Activated naive CD4-positive, alpha-beta T cell treated with anti-CD3 and anti-CD28 coated beads, Interleukin-2, amount 10 ng/mL, durations not matched to agents 5 hours and 36 hours (primary cell): ENCODE measurements at places on chromosomes 4 and X. TPM values are rescaled to one million over a fixed set of nuclear protein-coding genes. Genes with fewer than 3 reads are reported as not detected.

The RAB41 gene
- not detected for total RNA-seq

The EVC gene
- 0.34 TPM for total RNA-seq

The MAP9 gene
- total RNA-seq, result 2.3 TPM

The FAM184B gene
- not detected for total RNA-seq

The GRID2 gene
- total RNA-seq, result not detected

The CCDC149 gene
- total RNA-seq, result not detected

The CFAP47 gene
- total RNA-seq, result not detected

The HCFC1 gene
- 94.5 TPM for total RNA-seq

The FRMPD3 gene
- not detected for total RNA-seq

The ODAM gene
- not detected for total RNA-seq

The S100P gene
- 9.9 TPM for total RNA-seq

The NAP1L3 gene
- total RNA-seq, result 1.0 TPM

The PAK3 gene
- 0.12 TPM for total RNA-seq

The PRPS2 gene
- total RNA-seq, result 76.8 TPM

The SUPT20HL1 gene
- not detected for total RNA-seq

The RHOXF2 gene
- total RNA-seq, result not detected

The GYG2 gene
- not detected for total RNA-seq

The CYSLTR1 gene
- total RNA-seq, result 40.4 TPM

The GBA3 gene
- not detected for total RNA-seq

The IBSP gene
- not detected for total RNA-seq

The GPR82 gene
- not detected for total RNA-seq

The TEX13B gene
- not detected for total RNA-seq

The CLDN22 gene
- not detected for total RNA-seq

The ARMCX4 gene
- total RNA-seq, result 2.3 TPM

The BEX5 gene
- total RNA-seq, result 4.6 TPM

The JCHAIN gene
- total RNA-seq, result 0.99 TPM

The SHROOM4 gene
- total RNA-seq, result not detected

The PNMA6A gene
- 0.89 TPM for total RNA-seq

The MID1 gene
- not detected for total RNA-seq

The UGT2A1 gene
- total RNA-seq, result not detected
